Dermis microvascular lymphatic vessel endothelial cell (primary cell): ENCODE measurements at places on chromosomes 16 and 17. TPM values are rescaled to one million over a fixed set of nuclear protein-coding genes. Genes with fewer than 3 reads are reported as not detected.

The CACNG1 gene
- total RNA-seq: not detected in 2 replicates

The HOXB7 gene
- 4.6 and 7.1 TPM in 2 replicates for total RNA-seq

The DBNDD1 gene
- total RNA-seq: 12.3 and 15.6 TPM in 2 replicates

The CDH13 gene
- total RNA-seq: 66.6 and 68.9 TPM in 2 replicates

The SP6 gene
- total RNA-seq: 1.8 and 2.3 TPM in 2 replicates

The HOXB1 gene
- total RNA-seq: not detected in 2 replicates
